LoVo (cell line): ENCODE measurements at places on chromosomes 3 and 15.

DNA sequence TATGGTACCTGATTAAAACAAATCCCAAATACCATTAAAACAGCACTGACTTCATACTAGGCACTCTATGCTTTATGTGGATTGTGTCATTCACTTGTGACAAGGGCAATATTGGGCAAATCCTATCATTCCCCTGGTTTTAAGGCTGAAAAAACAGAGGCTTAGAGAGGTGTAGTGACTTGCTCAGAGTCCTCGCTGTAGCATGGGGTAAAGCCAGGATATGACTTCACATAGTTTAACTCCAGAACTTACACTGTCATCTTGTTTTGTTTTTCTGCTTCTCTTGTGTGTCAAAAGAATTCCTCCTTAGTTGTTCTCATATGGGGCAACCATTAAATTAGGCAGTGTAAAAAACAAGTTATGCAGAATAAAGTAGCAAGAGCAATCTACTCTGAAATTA, 40.3 kb upstream of the ICE2 start:
- no peak for DNase-seq

DNA sequence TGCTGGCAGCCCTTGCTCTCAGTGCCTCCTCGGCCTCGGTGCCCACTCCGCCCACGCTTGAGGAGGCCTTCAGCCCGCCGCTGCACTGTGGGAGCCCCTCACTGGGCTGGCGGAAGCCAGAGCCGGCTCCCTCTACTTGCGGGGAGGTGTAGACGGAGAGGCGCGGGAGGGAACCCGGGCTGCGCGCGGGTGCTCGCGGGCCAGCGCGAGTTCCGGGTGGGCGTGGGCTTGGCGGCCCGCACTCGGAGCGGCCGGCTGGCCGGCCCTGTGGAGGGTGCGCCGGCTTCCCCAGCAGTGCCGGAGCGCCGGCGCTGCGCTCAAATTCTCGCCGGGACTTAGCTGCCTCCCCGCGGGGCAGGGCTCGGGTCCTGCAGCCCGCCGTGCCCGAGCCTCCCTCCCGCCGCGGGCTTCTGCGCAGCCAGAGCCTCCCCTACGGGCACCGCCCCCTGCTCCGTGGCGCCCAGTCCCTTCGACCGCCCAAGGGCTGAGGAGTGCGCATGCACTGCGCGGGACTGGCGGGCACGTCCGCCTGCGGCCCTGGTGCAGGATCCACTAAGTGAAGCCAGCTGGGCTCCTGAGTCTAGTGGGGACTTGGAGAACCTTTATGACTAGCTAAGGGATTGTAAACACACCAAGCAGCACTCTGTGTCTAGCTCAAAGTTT, 231.5 kb downstream of the EFHB start:
- DNase-seq = no peak

DNA sequence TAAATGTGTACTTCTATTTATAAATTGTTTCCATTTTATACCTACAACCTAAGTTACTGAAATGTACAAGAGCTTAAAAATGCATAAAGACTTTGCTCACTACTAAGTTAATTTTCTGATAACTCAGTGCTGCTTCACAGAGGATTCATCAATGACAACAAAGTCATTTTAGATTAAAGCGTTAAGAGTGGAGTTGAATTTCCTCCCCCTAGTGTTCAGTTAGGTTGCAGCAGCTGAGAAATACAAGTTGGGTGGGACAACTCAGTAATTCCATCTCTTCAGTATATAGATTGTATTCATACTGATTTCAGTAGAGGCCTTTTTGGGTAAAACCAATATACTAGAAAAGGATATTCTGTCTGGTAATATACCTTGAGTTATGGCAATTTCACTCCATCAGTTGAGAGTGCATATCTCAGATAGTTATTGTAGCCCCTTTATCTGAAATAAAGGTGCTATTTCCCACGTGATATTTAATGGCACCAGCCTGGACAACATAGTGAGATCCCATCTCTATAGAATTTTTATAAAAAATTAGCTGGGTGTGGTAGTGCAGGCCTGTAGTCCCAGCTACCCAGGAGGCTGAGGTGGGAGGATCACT, 6.9 kb upstream of the RPL35A start:
- DNase-seq = no peak

GRCh38 chr3:151393146-151393830, 8.7 kb upstream of the P2RY12 start:
- DNase-seq = no peak

GRCh38 chr3:37491776-37492175, 317.4 kb upstream of the LRRFIP2 start:
- DNase-seq = no peak
